ENCODE measurements at places on chromosomes 1 and 21.

DNA sequence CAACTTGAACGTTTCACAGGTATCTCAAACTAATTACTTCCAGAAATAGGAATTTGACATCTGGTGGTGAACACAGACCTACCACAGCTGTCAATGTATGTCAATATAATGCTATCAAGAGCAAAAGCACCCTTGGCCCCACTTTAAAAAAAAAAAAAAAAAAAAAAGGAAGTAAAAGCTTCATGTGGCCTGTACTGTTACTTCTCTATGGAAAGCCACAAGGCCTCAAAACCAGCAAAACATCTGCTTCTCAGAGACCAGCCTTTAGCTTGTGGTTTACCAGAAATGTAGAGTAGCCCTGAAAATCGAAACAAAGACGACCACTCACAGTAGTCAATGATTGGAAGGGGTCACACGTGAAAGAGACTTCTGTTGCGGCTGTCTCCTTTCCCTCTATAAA is 109.6 kb downstream of the SLC45A1 start:
- DNase-seq, result no peak

DNA sequence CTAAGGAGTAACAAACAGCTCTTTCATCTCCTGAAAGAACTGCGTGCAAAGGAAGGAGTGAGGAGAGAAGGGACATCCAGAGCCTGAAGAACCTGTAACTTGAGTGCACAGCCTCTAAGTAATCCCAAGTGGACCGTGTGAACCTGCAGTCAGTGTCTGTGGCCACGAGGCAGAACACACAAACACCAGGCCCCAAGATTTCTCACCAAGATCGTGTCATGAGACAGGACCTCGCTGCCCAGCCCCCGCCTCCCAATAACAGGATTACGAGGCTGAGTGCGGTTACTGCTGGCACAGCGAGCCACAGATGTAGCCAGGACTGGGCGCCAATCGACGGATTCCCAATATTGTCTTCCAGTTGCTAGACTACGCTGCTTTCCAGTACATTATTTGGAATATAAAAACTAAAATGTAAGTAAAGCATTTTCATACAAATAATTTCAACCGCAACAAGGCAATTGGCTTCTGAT is 101.3 kb upstream of the SLC25A33 start:
- no peak for DNase-seq

DNA sequence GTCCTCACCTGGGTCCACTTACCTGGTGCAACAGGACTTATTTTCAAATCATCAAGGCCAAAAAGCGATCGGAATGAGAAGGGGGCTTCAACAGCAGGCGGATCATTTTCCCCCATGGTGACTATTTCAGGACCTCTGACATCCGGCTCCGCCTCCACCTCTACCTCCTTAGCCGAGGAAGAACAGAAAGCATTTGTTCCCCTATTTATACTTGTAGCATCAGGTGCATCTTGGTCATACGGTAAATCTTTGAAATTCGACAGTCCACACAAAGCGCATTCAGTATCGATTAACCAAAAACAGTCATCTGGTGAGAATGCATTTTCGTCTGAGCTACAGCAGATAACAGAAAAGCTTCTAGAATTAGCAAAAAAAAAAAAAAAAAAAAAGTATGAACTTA is 550 bp downstream of the TMPRSS3 start:
- no peak for DNase-seq

- no peak for DNase-seq
Measured at GRCh38 chr1:67134695-67135094, at the start of gene C1orf141. Gene C1orf141, minus strand, starts transcription at chr1:67134970. Its CDS starts 7,730 bp downstream, at chr1:67127240.

DNA sequence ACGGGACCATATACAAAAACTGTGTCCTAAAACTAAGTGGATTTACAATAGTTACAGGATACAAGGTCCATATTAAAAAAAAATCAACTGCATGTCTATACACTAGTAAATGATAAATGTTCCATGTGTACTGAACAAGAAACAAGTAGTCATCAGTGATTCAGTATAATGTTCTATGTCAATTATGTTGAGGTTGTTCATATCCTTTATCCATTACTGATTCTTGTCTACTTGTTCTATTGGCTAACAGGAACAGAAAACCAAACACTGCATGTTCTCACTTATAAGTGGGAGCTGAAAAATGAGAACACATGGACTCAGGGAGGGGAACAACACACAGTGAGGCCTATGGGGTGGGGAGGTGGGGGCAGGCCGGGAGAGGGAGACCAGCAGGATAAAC is 90.5 kb downstream of the CDC42BPA start:
- DNase-seq, result no peak

DNA sequence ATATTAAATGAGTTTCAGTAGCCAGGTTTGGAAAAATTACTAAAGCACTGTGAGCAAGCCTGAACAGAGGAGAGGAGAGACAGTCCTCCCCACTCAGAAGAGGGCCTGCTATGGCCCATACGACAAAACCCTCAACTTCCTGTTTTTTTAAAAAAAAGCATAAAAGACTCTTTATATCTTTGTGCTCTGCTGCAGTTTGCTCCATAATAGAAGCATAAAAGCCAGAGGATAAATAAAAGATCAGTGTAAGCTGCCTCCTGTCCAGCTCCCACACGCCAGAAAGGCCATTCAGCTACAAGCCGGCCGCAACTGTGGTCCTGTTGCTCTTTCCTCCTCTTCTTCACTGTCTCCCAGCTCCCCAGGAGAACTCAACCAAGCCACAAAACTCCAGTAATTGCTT is 37.8 kb downstream of the NID1 start:
- no peak for DNase-seq

All from cerebellar nuclear complex (tissue), 1 donor.